ENCODE measurements at places on chromosomes 2 and 18.

DNA sequence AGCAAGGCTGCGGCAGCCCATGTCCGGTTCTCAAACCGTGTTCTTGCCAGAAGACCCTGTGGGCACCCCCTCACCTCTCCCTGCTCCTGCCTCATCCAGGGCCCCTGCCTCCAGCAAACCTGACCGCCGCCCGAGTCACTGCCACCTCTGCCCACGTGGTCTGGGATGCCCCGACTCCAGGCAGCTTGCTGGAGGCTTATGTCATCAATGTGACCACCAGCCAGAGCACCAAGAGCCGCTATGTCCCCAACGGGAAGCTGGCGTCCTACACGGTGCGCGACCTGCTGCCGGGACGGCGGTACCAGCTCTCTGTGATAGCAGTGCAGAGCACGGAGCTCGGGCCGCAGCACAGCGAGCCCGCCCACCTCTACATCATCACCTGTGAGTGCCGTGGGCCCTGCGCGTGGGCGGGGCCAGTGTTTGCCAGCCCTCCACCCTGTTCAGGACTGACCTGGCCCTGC, 32.2 kb downstream of the MTERF4 start:
- no peak for DNase-seq

DNA sequence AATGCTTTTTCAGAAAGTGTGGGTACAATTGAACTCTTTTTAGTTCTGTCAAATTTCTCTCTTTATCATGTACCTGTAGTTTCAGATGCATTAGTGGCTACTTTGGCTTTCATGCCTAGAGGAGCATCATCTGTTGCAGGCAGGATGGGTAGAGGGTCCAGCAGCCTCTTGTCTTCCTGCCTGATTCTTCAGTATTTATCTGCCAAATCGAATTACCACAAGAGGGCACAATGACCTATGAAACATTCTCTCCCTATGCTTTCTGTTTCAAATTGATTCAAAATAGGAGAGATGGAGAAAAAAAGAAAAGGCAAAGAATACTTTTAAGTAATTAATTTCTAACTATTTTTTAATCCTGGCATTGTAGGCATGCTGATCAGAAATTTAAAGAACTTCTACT, 477.2 kb downstream of the TRIB2 start:
- DNase-seq, result no peak

DNA sequence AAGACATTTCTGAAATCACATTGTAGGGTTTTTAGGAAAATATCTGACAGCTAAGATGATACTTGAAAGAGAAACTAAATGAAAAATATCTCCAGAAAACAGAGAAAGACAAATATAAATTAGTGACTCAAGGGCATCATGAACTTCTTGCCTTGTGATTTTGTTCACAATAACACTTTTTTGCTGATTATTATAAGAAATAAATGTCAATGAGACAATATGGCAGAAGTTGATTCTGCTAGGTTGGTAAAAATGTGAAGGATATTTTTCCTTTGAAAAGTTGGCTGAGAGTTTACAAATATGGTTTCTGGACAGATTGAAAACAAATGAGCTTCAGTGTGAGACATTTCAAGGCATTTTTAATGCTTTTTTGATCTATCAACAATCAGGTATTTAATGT, 1631.2 kb upstream of the ACVR2A start:
- DNase-seq, result no peak

DNA sequence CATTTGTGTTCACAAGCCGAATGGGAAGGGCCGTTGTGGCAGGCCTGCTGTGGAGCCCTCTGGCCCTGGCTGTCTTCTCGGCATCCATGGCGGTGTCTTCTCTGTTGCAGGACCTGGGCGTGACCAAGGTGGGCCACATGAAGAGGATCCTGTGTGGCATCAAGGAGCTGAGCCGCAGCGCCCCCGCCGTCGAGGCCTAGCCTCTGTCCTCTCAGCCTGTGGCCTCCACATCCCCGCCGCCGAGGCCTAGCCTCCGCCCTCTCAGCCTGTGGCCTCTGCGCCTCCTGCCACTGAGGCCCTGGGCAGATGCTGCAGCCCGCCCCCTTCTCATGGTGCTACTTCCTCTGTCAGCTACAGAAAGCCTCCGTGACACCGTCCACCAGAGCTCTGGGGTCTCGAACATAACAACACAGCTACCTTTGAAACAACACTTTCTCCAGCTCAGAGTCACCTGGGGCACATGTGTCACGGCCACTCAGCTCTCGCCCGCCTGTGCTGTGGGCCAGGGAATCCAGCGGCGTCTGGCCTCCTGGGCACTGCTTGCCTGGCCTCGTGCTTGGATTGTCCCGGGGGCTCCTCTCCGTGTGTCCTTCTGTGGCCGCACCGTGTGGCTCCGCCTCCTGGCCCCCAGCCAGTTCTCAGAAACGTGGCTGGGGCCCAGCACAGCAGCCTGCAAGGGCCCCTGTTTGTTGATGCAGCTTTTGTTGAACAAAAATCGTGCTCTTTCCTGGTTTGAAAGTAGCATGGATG, 97.1 kb downstream of the USP40 start:
- DNase-seq, result no peak

- no peak for DNase-seq
Observed at GRCh38 chr2:44789971-44790721, 151.4 kb upstream of the SIX3 start.

DNA sequence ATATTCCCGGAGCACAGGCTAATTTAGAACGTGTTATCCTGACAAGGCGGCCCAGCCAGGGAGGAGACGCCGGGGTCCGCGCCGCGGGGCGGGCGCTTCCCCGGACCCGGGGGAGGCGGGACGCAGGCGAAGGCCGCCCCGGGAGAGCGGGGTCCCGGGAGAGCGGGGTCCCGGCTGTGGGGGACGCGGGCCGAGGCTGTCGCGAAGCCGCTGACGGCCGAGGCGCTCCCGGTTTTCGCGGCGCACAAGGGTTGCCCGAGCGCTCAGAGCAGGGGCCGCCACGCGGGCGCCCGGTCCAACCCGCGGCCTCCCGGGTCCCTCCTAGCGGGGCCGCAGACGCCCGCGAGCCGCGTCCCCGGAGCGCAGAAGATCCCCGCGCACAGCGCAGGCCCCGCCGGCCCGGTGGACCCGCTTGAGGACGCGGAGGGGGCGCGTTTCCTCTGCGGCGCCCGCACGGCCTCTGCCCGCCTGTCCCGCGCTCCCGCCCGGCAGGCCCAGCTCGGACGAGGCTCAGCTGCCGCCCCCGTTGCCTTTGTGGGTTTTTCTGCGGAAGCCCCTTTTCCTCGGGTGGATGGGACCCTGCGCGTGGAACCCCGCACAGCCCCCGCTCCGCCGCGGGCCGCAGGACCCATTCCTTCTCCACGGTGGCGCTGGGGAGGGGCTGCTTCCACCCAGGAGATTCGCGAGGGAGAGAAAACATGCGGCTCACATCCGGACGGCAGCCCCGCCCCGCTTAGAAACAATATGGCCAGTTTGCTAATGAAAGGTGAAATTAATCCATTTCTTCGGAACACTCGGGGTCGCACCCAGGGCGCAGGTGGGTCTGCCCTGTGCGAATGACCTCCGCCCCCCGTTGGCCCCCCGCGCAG, 9.6 kb upstream of the KCNG2 start:
- DNase-seq, result no peak

GRCh38 chr2:100071335-100072043, 70.9 kb downstream of the AFF3 start:
- no peak for DNase-seq

DNA sequence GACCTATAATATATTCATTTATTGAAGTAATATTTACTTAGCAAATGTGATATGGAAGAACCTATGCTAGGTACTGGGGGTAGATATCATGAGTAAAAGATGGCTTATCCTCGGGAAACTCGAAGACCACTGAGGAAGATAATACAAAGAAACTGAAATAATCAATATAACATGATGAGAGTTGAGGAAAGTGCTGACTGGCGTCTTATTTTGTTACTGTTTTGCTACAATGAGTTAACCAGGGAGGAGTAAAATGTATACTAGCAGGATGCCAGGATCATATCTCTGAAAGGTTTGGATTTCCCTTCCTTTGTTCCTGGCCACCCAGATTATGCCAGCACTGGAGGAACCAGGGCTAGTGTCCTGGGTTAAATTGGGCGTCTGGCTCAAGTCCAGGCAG, 111.7 kb upstream of the SPATS2L start:
- no peak for DNase-seq

DNA sequence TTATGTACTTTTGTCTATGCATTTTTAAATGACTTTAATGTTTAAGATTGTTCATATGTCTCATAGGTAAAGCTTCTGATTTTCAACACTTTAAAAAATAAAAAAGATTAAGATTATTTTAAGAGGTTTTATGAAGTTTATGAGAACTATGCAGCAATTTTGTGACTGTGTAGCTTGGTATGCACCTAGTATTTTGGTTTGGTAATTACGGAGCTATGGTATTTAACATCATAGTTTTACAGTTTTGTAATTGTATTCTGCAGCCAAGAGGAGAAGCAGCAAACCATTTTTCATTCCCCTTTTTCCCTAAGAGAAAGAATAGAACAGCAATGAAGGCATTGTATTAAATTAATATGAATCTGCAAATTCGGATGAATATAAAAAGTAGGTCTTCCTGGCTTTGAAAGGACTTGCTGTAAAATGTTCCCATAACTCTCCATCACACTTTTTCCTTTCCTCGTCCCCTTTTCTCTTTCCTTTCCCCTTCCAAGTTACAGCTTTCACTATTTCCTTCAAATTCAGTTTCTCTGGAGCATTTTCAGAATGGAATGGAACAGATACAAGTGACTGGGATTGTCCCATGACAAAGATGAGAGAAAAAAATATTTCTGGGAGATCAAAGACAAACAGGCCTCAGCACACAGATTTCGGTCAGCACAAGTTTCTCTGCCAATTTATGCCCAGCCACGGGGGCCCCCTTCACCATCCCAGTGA, 26.1 kb upstream of the PIEZO2 start:
- DNase-seq, result no peak

GRCh38 chr2:9707611-9708160, 76.9 kb upstream of the YWHAQ start:
- no peak for DNase-seq

DNA sequence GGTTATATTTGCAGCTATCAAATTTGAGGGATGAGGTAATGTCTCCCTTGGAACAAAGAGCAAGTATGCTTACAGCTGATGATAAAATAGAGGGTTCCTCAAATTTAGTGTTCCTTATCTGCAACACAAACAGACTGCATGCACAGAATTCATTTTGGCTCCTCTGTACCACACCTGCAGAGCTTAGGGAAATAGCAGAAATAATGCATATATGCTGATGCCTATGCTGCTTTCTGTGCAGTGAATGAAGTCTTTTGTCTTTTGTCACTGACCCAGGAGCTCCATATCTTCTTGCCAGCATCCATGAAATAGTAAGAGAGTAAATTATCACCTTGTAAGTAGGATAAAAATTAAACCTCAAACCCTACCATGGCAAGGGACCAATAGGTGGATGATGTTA, 69.8 kb downstream of the NCKAP1 start:
- no peak for DNase-seq

GRCh38 chr2:105553538-105554196, 154.8 kb upstream of the FHL2 start:
- no peak for DNase-seq

DNA sequence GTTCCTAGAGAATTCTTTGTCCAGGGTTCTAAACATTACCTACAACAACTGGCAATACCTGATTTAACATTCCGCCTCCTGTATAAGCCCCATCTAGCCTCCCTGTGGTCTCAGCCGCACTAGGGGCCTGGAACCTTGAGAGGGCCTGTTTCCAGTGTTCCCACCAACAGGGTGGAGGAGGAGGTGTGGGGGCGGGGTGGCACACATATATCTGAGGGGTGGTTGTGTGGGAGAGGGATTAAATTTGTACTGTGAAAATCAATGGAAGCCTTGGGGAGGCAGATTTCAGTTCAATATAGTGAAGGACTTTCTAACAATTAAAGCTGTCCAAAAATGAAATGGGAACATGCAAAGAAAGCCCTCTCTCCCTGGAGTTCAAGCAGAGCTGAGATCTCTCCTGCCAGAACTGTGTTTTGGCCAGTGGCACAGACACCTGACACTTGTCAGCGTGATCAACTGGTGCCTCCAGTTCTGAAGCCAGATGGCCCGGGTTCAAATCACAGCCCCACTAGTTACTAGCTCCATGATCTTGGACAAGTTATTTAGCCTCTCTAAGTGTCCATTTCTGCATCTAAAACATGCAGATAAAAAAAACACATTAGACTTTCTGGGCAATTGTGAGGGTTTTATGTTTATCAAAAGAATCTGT, 17.0 kb upstream of the FZD7 start:
- no peak for DNase-seq

DNA sequence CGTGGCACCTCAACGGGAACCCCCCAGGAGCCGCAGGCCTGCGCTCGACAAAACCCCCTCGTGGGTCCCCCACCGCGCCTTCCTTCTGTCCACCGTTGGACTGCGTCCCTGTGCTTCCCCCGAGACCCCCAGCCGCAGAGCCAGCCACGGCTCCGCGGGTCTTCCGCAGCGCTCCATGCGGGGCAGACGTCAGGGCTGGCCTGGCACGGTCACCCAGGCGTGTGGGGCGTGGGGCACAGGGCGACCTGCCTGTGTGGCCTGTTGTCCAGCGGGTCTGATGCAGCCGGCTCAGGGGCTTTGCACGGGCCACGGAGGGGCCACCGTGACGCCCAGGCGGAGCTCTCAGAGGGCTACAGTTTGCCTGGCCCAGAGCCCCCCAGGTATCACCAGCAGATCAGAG, 11.0 kb downstream of the NFATC1 start:
- DNase-seq, result no peak

- DNase-seq, result no peak
Observed at GRCh38 chr2:123530004-123530403, 495.1 kb upstream of the CNTNAP5 start.

DNA sequence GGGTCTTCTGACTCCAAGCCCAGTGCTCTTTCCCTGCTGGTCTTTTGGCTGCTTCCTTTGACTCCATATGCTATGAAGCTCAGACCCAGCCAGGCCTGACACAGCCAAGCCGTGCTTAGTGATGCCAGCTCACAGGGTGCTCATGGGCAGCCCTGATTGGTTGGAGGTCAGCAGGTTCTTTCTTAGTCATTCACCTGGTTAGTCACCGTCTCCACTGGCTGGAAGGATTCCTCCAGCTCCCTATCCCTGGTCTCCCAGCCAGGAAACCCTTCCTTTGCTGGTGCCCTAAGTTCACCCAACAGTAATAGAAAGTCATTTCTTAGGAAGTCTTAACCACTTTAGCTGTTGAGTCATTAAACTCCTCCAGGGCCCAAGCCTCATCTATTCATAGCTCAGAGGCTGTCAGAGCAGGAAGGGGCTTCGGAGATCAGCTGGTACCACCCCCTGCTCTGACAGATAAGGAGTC, 3.9 kb downstream of the KCNK3 start:
- no peak for DNase-seq

DNA sequence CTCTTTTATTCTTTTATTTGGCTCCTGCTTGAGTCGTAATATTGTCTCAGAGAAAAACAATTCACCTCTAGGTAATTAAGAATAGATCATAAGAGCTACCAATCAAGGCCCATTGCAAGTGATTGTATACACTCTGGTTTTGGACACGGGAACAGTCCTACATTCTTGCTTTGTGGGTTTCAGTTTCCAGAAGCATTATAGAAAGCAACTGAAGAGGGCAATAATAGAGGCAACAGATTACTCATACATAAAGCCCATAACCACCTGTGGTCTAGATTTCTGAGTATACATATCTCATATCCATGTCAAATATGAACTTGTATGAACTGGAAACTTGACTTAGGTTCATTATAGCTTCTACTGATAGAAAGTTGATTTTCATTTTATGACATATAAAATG, 65.4 kb downstream of the DIS3L2 start:
- DNase-seq, result no peak

Data from stimulated activated CD4-positive, alpha-beta T cell treated with anti-CD3 and anti-CD28 coated beads, TNF-alpha, amount 100 ng/mL, for 24 hours (primary cell).